Neuronal stem cell (in vitro differentiated cells): ENCODE measurements at places on chromosomes 12 and 14.

GRCh38 chr14:79256380-79256779, 954.9 kb downstream of the DIO2 start:
- DNase-seq, result no peak

DNA sequence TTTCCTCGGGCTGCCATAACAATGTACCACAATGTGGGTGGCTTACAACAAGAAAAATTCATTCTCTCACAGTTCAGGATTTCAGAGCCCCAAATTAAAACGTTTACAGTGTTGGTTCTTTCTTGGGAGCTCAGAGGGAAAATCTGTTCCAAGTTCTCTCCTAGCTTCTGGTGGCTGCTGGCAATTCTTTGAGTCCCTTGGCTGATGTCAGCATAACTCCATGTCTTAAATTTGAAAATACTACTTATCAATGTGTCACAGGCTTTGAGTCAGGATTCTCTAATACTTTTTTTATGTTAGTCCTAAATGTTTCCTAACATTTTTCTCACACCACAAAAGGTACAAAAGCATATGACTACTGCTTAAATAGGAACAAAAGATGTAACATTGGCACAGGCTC, 198.4 kb upstream of the ATXN7L3B start:
- DNase-seq, result no peak

GRCh38 chr12:126347421-126347820, 1282.2 kb downstream of the AACS start:
- no peak for DNase-seq

GRCh38 chr14:24875203-24875838, 174.6 kb downstream of the STXBP6 start:
- DNase-seq, result no peak

DNA sequence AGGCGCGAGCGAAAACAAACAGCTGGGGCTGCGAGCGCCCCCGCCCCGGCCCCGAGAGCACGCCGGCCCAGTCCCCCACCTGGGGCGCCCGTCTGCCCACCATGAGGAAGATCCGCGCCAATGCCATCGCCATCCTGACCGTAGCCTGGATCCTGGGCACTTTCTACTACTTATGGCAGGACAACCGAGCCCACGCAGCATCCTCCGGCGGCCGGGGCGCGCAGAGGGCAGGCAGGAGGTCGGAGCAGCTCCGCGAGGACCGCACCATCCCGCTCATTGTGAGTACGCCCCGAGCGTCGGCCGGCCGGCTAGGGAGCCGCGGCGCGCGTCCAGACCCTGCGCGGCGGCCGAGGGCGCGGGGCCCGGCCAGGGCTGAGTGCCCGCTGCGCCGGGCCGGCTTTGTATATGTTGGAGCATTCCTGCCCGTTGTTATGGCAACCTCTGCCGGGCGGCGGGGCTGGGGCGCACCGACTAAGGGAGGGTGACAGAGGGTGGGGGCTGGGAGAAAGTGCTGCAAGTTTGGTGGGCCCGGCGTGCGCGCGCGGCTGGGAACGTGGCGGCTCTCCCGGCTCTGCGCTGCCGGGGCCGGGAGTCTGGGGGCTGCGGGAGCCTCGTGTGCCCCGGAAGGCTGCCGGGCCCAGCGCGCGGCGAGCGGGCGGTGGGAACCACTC, 367 bp downstream of the GALNT16 start:
- peak; percentile 61 for DNase-seq

GRCh38 chr14:25759920-25760655, 710.1 kb upstream of the STXBP6 start:
- no peak for DNase-seq

GRCh38 chr14:70073924-70074566, 114.7 kb downstream of the SLC8A3 start:
- DNase-seq, result peak; percentile 77

- no peak for DNase-seq
Measured at GRCh38 chr14:20409226-20409625, 4.1 kb downstream of the TEP1 start.

DNA sequence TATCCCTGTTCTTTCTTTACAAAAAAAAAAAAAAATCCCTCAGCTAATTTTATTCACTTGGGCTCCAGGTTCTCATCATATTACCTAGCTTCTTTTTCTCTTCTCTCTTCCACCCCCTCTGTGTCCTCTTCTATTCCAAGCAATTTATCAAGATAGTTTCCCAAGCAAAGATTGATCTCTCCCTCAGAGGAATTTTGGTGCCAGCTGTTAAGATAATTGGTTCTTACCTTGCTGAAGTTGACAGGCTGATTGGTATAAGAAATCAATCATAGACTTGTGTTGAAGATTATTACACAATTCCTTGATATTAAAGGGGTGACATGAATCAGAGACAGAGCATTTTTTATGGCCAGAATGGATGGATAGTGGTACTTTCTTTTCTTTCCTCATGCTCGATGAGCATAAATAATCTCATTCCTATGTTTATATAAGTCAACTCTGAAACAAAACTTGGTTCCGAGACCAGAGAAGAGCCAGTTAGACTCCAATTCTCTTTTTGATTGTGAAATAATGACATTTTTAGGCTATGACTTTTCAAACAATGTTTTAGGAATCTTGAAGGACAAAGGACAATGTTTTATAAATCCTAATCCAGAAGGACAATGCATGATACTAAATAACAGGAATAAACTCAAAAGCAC, 264.1 kb upstream of the PRKD1 start:
- DNase-seq, result no peak

- no peak for DNase-seq
Measured at GRCh38 chr12:84046859-84047258, 865.7 kb downstream of the SLC6A15 start.
